Stimulated activated CD4-positive, alpha-beta T cell treated with anti-CD3 and anti-CD28 coated beads, Interleukin-12 subunit alpha, Interleukin-12 subunit beta, amount 100 ng/mL, for 4 hours (primary cell): ENCODE measurements at places on chromosomes 4 and X.

DNA sequence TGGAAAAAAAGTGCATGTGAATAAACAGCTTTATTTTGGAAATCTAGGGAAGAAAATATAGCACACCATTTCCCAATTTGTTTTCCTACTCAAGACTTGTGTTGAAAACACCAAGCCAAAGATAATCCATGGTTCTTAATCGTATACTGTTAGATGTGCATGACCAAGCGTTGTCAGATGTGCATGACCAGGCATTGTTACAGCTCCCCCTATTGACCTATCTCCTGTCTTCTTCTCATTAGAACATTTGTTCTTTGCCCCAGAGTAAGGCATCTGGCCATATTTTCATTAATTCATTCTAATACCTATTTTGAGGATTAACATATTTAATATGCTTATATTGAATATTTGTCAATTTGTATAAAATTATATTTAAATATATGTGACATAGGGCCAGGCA is 14.4 kb upstream of the VCX start:
- DNase-seq, result no peak

DNA sequence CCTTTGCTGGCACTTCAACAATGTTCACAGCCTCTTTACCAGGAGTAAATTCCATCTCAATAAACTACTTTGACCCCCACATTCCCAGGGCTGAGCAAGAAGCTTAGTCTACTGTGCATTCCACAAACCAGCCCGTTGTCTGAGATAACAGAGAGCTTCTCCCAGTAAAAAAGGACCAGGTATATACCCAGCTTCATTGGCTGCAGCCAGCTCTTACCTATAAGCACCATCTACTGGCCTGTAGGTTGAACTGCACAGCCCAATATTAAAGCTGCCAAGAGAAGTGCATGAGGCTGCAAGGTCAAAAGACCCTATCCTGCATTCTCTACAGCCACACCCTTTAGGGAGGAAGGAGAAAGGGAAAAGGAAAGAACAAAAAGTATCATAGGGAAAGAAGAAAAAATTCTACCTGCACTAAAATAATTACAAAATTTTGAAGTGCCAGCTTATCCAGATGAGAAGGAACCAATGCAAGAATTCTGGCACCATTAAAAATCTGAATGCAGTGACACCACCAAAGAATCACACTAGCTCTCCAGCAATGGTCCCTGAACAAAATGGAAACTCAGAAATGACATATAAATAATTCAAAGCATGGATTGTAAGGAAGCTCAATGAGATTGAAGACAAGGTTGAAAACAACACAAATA is 45.7 kb upstream of the INTU start:
- DNase-seq, result no peak

GRCh38 chr4:145930592-145930991 is 8.0 kb downstream of the ZNF827 start:
- no peak for DNase-seq

GRCh38 chr4:47863486-47863885 is 25.6 kb upstream of the CORIN start:
- no peak for DNase-seq

GRCh38 chrX:118534716-118535493 is 39.3 kb downstream of the DOCK11 start:
- DNase-seq, result no peak

DNA sequence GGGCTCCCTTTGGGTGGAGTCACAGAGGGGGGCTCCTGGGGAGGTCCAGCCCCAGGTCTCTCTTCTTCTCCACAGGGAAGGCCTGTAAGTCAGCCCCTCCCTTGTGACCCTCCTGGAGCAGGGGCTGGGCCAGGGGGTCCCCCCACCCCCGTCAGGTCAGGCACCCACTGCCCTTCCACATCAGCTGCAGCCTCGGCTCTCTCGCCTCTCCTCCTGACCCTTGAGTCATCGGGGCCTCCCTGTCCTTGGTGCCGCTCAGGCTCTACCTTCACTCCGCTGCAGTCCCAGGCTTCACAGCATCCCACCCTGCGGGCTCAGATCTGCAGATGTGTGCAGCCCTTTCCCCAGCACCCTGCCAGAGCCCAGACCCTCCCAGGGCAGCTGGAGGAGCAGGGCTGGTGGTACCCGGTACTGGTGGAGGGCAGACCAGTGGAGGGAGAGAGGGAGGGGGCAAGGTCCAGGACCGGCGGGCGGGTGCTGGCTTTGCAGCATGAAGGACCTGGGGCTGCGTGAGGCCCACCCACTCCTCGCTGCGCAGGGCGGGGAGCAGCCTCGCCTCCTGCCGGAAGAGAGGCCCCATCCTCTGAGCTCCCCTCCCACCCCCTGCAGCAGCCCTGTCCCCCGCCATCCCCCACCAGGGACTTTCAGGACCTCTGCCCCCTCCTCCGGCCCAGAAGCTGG is 117.1 kb downstream of the FAM53A start:
- DNase-seq, result no peak

DNA sequence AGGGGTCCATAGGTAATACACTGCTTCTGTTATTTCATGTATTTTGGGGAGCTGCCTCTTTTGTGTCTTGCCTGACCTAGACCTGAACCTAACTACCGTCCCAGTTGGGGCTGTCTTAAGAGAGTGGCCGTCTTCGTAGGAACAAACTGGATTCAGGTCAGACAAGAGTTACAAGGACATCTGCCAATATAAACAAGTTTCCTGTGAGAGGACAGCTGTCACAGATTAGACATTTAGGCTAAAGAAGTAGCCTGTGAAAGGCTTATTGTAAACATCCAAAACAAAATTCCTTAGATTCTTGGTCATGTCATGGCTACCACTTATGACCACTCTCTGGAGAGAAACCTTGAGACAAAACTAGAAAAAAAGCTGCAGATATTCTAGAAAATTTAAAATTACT is 797.6 kb upstream of the AADAT start:
- no peak for DNase-seq

DNA sequence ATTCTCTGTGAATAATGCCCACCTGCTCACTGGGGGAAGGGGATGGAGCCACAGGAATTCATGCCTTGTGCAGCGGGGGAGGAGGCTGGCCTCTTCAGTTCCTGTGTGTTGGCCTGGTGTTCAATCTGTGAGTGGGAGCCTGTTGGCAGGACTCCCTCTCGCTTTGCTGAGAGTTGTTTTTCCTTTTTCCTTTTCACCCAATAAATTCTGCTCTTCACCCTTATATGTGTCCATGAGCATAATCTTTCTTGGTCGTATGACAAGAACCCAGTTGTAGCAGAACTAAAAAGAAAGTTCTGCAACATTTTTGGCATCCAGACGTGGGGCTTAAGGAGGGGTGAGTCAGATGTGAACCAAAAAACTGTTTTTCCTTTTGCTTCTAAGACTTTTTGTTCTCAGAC is 235.2 kb upstream of the HDX start:
- DNase-seq, result no peak

GRCh38 chrX:97145934-97146333 is 262.2 kb downstream of the RPA4 start:
- DNase-seq, result no peak

DNA sequence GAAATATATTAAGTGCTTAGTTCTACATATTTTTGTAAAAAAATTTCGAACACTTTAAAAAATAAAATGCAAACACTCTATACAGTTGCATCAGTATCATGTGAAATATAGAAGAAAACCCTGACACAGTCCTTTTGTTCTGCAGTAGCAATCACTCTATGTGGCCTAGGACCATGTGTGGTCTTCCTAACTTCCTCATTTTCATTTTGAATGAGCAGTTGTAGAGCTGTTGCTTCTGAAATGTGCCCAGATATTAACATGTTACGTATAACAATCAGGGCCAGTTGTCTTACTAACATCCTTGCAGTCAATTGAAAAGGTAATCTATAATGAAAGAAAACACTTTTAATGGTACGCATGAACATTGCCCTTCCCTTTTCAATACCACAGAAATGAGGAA is 107.9 kb downstream of the ZNF827 start:
- DNase-seq, result no peak

GRCh38 chr4:23853986-23854660 is 35.7 kb downstream of the PPARGC1A start:
- no peak for DNase-seq
